ENCODE measurements at places on chromosomes 2 and 18. TPM values are rescaled to one million over a fixed set of nuclear protein-coding genes. Genes with fewer than 3 reads are reported as not detected.

COL4A4 gene
- 3.0 TPM for total RNA-seq

CETN1 gene
- total RNA-seq: not detected

DNA sequence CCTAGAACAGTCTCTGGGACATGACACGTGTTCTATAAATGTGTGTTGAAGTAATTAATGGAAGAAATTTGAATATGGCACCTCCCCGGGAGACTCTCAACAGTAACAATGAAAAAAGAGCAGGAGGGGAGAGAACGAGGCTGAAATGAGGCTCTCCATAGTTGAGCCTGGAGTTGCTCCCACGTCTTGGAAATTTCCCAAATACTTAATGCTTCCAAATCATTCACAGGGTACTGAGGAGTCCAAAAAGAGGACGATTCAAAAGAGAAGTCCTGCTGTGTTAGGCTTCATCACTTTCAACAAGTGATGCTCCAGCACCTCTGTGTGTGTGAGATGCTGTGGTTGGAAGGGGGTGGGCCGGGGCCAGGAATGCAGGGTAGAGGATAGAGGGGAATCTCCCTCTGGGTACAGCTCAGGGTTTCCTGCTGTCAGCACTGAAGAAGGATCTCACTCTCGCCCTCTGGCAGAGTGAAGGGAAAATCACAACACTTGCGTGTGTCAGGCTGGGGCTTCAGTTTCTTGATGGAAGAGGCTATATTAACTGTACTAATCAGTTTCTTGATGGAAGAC lies 18.1 kb upstream of the ZNF407 start:
- DNase-seq: no peak

GRCh38 chr2:19362755-19363473 lies 4.5 kb upstream of the OSR1 start:
- no peak for DNase-seq

- no peak for DNase-seq
Measured at GRCh38 chr2:114754907-114755563, 312.6 kb downstream of the DPP10 start.

ATOH8 gene
- 13.2 TPM for total RNA-seq
